ENCODE measurements at places on chromosomes 13 and 19. TPM values are rescaled to one million over a fixed set of nuclear protein-coding genes. Genes with fewer than 3 reads are reported as not detected.

Gene PLEKHA4
- 29.4 TPM for polyA plus RNA-seq

Gene DMKN
- polyA plus RNA-seq, result 113 TPM

DNA sequence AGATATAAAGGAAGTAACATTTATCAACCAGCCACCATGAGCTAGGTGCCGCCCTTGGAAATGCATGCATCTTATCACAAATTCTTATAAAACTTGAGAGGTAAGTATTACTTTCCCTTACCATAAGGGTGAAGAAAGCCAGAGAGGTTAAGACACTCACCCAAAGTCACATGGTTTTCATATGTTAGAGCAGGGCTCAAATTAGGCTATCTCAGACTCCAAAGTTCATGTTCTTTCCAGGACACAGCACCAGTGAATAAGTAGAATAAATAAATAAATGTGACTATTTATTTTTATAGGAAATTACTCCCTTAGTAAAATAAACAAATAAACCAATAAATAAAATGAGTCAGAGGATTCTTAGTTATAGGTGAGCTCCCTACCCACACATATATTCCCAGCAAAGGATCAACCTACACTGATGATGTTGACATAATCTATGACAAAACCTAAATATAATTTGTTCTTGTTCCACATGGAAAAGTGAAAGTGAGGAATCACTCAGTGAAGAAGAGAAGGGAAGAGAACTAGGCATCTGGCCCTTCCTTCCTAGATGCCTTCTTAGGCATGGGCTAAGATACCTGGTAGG is 27.2 kb downstream of the SPRY2 start:
- no peak for DNase-seq

DNA sequence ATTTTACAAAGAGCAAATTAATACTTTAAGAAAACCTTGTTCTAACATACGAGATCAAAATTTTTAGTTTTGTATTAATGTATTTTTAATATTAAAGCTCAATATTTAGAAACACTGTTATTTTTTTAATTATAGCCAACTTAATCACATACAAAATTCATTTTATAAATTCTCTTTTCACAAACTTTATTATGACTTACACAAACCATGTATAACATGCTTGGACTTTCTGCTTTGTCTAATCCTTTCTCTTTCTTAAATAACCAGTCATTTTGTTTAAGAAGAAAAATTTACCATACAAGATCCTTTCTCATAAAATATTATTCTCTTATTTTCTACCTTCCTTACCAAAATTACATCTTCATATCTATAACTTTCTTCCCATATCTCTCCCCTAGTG is 62.2 kb downstream of the CYSLTR2 start:
- DNase-seq, result no peak

- no peak for DNase-seq
Measured at GRCh38 chr13:89097994-89098393, 1426.8 kb downstream of the SLITRK5 start.

- DNase-seq, result no peak
Measured at GRCh38 chr13:24035411-24035810, 125.1 kb upstream of the SPATA13 start.

DNA sequence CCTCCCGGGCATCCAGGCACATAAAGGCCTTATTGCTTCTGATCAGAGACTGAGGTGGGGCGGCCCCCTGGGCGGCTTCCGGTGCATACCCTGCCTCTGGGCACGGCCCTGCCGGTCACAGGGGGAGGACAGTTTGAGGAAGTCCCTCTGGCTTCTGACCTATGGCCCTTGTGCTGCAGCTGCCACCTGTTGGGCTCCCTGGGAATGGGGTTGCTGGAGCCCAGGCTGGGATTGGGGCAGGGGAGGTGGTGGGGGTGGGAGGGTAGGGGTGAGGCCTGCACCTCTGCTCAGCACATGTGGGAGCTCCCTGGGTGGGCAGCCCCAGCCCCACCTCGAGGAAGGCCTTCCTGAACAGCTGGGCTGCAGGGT is 10.7 kb downstream of the ANO8 start:
- no peak for DNase-seq

GRCh38 chr13:76029088-76029487 is 393.0 kb downstream of the LMO7 start:
- DNase-seq, result no peak
